Lung (tissue), 17 donors: ENCODE measurements at places on chromosomes 5 and 9. TPM values are rescaled to one million over a fixed set of nuclear protein-coding genes. Genes with fewer than 3 reads are reported as not detected.

GRCh38 chr9:133371261-133371711 lies 4.6 kb downstream of the SURF4 start:
- DNase-seq = no peak

GRCh38 chr5:68744206-68744605 lies 349.6 kb upstream of the SLC30A5 start:
- no peak for DNase-seq

Gene SPOCK1
- 0.54 TPM for polyA plus RNA-seq

Gene ANAPC2
- 32.3 TPM for polyA plus RNA-seq

DNA sequence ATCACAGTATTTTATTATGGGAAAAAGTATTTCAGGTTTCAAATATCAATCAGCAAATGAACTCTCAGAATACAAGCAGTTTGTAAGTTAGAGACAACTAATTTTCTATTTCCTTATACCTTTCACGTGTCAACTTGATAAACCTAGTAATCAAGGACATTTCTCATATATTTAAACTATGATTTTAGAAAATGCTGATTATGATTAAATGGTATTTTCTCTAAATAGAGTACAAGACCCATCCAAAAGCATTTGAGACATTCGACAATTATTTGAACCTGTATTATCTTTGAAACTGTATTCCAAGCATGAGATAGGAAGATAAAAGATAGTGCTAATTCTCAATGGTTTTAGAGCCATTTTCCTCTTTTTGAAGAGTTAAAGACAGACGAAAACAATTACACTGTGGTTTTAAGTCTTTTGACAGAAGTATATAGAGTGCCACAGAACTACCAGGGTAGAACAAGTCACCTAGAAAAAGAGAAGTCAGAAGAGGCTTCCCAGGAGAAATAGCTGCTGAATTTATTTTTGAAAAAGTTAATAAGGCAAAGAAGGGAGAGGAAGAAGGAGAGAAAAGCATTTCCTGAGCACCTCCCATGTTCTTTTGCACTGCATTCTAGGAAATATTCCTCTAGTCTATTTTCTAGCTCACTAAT lies 5.6 kb downstream of the MEIKIN start:
- DNase-seq = no peak

Gene C5orf58
- 0.05 TPM for polyA plus RNA-seq

GRCh38 chr5:163248333-163248732 lies 189.1 kb upstream of the CCNG1 start:
- no peak for DNase-seq
